Right atrium auricular region (tissue), 2 donors: ENCODE measurements at places on chromosomes 12 and 14. TPM values are rescaled to one million over a fixed set of nuclear protein-coding genes. Genes with fewer than 3 reads are reported as not detected.

DNA sequence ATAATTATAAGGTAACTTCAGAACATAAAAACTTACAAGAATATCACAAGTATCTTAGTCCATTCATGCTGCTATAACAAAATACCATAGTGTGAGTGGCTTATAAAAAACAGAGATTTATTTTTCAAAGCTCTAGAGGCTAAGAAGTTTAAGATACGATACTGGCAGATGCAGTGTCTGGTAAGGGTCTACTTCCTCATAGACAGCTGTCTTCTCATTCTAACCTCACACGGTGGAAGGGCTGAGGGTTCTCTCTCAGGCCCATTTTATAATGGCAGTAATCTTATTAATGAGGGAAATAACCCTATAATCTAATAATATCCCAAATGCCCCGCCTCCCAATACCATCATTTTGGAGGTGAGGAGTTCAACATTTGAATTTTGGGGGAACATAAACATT lies 23.7 kb upstream of the OSBPL8 start:
- no peak for DNase-seq

DNA sequence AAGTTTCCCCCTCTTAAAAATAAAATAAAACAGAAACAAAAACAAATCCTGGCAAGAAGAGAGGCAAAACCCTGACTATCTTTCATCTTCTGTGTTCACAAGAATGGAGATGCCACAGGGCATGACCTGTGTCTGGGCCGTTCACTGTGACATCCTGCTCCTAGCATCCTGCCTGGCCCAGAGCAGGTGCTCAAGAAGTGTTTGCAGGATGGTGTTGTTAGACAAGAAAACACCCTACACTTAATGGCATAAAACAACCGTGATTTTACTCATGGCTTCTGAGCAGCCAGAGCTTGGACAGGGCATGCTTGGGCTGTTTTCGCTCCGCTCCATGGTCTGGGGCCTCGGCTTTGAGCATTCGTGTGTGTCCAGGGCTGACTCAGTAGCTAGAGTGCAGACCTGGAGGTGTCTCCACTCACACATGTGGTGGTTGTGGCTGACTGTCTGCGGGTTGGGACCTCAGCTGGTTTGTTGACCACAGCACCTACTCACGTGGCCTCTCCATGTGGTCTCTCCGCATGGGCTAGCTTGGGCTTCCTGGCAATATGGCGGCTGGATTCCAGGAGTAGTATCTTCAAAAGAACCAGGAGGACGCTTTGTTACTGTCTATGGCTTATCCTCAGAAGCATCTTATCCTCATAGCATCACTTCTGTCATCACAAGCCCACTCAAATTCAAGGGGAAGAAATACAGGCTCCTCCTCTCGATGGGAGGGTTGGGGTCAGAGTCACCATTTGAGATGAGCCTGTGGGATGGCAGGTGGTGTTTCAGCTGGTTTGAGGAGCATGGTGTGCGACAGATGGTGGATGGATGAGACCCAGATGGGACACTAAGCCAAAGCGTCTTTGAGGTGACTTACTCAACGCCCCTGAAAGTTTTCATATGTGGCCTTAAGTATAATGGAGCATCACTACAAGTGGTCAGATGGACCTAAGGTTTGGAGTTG lies 33.2 kb upstream of the FZD10 start:
- DNase-seq, result no peak

DNA sequence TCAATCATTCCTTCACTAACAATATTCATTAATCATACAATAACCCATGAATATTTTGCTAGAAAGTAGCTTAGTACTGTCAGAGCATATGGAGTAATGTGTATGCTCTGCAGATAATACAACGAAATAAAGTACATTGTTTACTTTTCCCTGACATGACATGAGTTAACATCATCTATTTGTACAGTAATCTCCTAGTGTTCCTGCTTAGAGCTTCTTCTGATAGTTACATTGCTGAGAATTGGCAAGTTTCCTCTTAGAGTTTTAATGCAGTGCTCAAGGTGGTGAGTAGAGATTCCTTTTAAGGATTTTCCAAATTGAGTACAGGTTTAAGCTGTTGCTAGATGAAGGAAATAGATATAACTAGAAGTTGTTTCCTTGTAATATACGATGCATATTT lies 164.5 kb upstream of the NPAS3 start:
- no peak for DNase-seq

GRCh38 chr12:28145216-28145615 lies 45.0 kb upstream of the CCDC91 start:
- DNase-seq, result no peak

DNA sequence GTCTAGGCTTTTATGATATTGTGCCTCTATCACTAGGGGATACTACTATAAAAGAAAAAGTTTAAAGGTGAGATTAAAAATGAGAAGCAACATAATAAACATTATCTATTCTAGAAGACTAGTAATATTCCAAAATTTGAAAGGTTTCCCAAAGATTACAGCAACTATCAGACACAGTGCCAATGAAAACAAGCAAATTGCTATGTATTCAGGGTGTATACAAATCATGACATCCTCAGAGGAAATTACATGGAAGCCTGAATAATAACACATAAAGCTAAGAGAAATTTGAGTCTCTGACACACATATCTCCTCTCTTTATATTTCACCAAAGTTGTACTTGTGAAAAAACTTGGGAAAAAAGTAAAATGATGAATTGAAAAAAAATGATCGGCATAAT lies 327.0 kb downstream of the SEC23A start:
- DNase-seq, result no peak

- no peak for DNase-seq
Observed at GRCh38 chr14:102930138-102930752, 7.8 kb downstream of the AMN start.

DNA sequence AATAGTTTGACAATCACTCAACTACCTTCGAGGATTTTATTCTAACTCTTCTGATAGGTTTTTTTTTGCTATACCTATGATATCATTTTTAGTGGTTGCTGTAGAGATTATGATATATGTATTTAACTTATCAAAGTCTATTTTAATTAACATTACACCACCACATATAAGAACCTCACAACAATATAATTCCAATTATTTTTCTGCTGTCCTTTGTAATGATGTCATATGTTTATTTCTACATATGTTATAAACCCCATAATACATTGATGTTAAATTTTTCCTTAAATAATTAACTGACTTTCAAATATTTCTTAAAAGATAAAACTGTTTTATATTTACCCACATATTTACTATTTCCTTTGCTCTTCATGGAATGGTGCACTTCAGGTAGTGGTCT lies 103.4 kb upstream of the KITLG start:
- no peak for DNase-seq

DNA sequence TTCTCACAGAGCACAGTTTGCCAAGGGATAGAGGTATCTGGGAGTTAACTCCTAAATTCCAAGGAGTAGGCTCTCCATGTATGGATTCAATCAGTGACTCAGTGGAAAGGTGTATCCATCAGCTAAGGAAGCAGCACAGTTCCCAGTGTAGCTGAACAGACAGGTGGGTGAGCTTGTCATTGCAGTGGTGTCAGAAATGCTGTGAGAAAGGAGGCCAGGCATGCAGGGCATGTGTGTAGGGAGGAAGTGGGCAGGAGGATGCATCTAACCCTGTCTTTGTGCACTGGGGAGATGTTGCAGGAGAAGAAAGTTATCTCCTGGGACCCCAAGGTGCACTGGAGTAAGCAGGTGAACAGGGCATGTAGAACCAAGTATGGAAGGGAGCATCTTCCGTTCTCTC lies 539.0 kb downstream of the VRK1 start:
- DNase-seq, result no peak

GRCh38 chr14:99215277-99215676 lies 56.7 kb downstream of the BCL11B start:
- DNase-seq, result no peak

GRCh38 chr12:80745851-80746505 lies 29.3 kb downstream of the MYF5 start:
- DNase-seq, result no peak

GRCh38 chr12:11765817-11766794 lies 116.6 kb downstream of the ETV6 start:
- no peak for DNase-seq

- no peak for DNase-seq
Observed at GRCh38 chr14:41749429-41749828, 142.8 kb downstream of the LRFN5 start.

DNA sequence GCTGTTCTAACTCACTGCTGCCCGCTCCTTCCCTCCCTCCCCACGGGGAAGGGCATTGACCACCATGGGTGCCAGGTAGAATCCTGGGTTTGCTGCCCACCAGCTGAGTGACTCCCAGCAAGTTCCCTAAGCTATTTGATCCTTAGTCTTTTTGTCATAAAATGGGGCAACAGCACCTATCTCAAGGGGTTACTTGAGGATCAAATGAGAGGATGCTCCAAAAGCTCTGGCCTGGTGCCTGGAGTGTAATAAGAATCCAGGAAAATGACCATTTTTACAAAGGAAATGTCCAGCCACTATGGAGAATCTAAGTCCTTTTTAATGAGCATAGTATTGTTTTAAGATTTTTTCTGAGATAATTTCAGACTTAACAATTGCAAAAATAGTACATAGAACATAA lies 61.4 kb upstream of the CMKLR1 start:
- no peak for DNase-seq

DNA sequence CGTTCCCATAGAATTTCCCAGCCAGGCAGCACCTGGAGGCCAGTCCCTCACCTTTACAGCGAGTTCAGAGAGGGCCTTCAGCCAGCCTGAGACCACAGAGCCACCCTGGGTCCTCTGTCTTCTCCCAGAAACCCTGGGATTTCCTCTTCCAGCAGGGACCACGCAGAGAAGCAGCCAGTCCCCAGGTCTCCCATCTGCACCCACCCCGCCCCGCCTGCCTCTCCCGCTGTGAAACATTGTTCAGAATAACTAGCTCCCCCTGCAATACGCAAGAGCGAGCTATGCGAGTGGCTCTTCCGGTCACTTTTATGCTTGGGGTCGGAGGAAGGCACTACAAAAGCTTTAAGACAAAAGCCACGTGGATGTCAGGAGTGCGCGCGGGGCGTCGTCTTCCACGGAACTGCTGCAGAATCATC lies 77.8 kb downstream of the SERPINA3 start:
- DNase-seq, result no peak

DNA sequence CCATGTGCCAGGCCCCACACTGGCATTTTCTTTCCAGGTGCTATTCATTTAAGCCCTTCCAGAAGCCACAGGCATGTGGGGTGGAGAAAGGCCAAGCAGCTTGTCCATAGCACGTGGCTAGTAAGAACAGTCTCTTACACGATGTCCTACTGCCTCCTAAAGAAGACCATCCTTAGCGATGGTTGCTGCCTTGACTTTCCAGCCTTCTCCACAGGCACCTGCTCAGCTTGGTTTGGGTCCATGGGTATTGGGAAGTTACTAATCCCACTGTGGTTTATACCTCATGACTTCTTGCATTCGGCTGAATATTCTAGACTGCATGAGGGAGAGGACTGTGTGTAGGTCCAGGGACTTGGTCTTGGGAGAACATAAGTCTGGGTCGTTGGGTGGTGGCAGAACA lies 49.2 kb downstream of the NINJ2 start:
- no peak for DNase-seq

DNA sequence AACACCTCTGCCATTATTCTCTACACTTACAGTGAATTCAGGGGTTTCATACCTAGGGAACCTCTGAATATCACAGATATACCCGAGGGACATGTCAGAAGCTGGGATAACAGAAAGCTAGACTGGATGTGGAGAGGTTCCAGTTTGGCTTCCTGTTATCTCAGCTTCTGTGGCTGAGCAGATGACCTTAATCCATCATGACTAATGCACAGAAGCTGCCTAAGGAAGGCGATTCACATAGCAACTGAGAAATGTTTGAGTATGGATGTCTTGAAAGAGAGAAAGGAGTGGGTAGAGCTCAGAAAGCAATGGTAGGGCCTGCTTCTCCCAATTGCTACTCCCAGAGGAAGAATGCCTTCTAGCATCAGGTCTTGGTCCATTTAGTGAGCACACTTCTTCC lies 187.6 kb downstream of the RMST start:
- DNase-seq, result no peak

SLC2A14 gene
- total RNA-seq, result not detected

LRRIQ1 gene
- 0.12 TPM for total RNA-seq

CDH24 gene
- total RNA-seq, result 1.4 TPM

CPNE6 gene
- total RNA-seq, result 0.24 TPM

ABCC9 gene
- total RNA-seq, result 52.8 TPM

CLEC9A gene
- total RNA-seq, result not detected

DEPDC4 gene
- 0.44 TPM for total RNA-seq

KRT71 gene
- not detected for total RNA-seq

OTX2 gene
- total RNA-seq, result not detected

PFDN5 gene
- total RNA-seq, result 416 TPM

GAS2L3 gene
- total RNA-seq, result 2.2 TPM

ESR2 gene
- total RNA-seq, result 0.30 TPM

MANSC1 gene
- 16.5 TPM for total RNA-seq

NDRG2 gene
- total RNA-seq, result 360 TPM
